ENCODE measurements at places on chromosomes 7 and 10. TPM values are rescaled to one million over a fixed set of nuclear protein-coding genes. Genes with fewer than 3 reads are reported as not detected.

The ITIH2 gene
- total RNA-seq, result 2.0 TPM

DNA sequence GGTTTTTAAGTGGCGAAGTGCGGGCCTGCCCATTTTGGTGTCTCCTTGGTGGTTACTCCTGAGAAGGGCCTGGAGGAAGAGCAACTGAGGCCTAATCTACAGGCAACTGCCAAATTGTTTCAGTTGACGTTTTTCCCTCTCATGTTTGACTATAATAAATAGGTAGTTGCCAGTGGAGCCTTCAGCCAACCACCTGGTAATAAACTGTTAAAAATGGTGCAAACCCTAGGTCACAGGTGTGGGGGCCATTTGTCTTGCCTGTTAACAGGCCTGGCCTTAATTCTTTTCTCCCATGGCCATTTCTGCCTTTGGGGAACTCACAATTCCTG, 3.7 kb downstream of the IKZF1 start:
- no peaks in the 10 kb centered on the region for H3K4me1 ChIP-seq
- no peak overlapping the region for H3K4me3 ChIP-seq
- no peak for DNase-seq
- H3K27me3 ChIP-seq, result peaks cover 16% of the 10 kb centered on the region
- H3K36me3 ChIP-seq, result no peaks in the 10 kb centered on the region
- H3K27ac ChIP-seq, result no peak overlapping the region

GRCh38 chr7:124689931-124690330, 75.7 kb downstream of the GPR37 start:
- no peak for DNase-seq
- no peak overlapping the region for H3K4me3 ChIP-seq
- no peaks in the 10 kb centered on the region for H3K36me3 ChIP-seq

GRCh38 chr10:43111921-43112607, 26.2 kb upstream of the CSGALNACT2 start:
- H3K4me1 ChIP-seq, result no peaks in the 10 kb centered on the region
- H3K27ac ChIP-seq, result no peak overlapping the region
- no peak overlapping the region for H3K4me3 ChIP-seq

DNA sequence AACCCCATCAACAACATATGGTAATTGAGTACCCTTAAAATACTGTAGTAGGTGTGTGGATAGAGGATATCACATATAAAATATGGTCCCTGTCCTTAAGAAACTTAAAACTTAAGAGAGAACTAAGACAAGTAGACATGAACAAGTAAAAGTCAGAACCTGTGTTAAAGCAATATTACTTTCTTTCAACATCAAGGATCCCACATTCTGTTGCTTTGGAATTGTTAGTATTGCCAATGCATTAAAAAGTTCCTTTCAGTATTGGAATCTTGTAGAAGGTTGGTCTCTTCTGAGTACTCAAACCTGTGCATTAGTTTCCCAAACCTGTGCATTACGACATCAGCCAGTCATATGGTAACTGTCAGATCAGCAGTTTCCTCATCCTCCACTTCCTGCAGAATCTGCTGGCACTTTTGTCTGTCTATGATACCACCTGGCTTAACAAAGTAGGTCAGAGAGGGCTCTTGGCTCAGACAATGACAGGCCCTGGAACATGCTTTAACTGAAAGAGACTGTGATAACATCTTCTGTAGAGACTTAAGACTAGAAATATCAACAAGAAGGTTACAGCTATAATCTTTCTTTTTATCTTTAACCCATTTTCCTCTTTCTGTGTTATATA, 56.5 kb downstream of the CCDC71L start:
- no peaks in the 10 kb centered on the region for H3K36me3 ChIP-seq
- H3K27me3 ChIP-seq, result no peaks in the 10 kb centered on the region
- DNase-seq, result no peak
- no peak overlapping the region for H3K27ac ChIP-seq
- H3K4me3 ChIP-seq, result no peak overlapping the region

DNA sequence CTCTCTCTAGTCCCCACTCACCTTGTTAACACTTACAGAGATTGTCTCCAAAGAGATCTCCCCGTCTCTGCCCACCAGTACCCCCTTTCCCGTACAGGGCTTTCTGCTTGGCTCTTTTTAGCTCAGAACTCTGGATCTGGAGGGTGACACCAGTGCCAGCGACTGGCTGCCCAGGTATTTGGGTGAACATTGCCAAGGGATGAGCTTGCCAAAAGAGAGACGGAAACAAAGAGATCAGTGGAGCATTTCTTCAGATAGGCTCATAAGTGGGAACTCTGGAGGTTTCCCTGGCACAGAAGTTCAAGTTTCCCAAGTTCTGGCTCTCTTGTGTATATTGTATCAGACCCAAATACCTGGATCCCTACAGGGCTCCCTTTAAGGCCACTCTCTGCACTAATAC, 30.0 kb downstream of the STRIP2 start:
- no peaks in the 10 kb centered on the region for H3K36me3 ChIP-seq
- no peaks in the 10 kb centered on the region for H3K27me3 ChIP-seq
- H3K27ac ChIP-seq, result peak overlapping the region; percentile 36
- H3K4me3 ChIP-seq, result no peak overlapping the region
- no peak for DNase-seq

- DNase-seq, result no peak
- no peaks in the 10 kb centered on the region for H3K27me3 ChIP-seq
- H3K36me3 ChIP-seq, result no peaks in the 10 kb centered on the region
- no peak overlapping the region for H3K27ac ChIP-seq
- H3K4me3 ChIP-seq, result no peak overlapping the region
Measured at GRCh38 chr7:158765020-158765419, 60.4 kb upstream of the NCAPG2 start.

- no peak overlapping the region for H3K27ac ChIP-seq
- DNase-seq, result no peak
- H3K36me3 ChIP-seq, result no peaks in the 10 kb centered on the region
- H3K27me3 ChIP-seq, result no peaks in the 10 kb centered on the region
- no peak overlapping the region for H3K4me3 ChIP-seq
Measured at GRCh38 chr7:77320137-77320536, 96.0 kb downstream of the GSAP start.

DNA sequence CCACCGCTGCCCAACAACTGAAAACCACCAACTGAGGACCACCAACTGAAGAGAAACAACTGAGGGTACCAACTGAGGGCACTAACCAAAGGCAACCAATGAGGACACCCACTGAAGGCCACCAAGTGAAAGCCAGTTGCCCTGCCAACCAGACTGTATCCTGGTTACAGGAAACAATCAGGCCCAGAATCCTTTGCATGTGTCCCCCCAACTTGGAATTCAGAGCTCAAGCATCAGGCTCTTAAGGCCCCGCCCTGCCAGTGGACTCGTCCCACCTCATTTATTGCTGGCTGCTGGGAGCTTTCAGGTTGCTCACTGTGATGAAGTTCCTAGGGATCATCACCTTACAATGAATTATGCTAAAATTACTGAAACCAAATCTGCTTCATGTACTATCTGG, 76.6 kb upstream of the ABI1 start:
- no peak overlapping the region for H3K27ac ChIP-seq
- H3K27me3 ChIP-seq, result no peaks in the 10 kb centered on the region
- DNase-seq, result no peak
- H3K4me1 ChIP-seq, result no peaks in the 10 kb centered on the region
- H3K4me3 ChIP-seq, result no peak overlapping the region

DNA sequence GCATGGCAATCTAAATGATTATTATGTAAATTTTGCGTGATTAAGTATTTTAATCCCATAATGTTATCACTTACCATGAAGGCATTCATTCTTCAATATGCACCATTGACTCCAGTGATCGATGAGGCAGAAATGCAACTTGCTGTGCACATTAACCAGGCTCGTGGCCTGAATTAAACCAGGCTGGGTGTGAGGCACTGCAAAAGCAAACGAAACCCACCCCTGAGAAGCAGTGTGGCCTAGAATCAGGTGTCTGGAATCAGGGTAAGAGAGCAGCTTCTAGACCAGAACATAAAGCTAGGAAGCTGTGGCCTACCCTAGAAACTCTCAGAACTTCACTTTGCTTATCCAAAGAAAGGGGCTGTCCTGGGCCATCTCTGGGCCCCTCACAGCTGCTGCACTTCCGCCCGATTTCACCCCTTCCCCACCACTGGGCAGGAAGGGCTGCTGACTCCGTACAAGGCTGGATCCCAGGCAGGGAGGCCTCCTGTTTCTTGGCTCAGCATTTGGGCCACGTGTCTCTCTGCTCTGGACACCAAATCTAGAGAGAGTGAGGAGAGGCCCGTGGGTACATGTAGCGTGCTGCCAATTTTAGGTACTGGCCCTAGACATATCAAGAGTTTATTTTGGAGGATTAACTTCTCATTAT, 4.4 kb downstream of the PTPRE start:
- no peak overlapping the region for H3K4me3 ChIP-seq
- no peaks in the 10 kb centered on the region for H3K27me3 ChIP-seq
- no peak for DNase-seq
- H3K4me1 ChIP-seq, result peaks cover 5% of the 10 kb centered on the region
- peak overlapping the region; percentile 63 for H3K27ac ChIP-seq

DNA sequence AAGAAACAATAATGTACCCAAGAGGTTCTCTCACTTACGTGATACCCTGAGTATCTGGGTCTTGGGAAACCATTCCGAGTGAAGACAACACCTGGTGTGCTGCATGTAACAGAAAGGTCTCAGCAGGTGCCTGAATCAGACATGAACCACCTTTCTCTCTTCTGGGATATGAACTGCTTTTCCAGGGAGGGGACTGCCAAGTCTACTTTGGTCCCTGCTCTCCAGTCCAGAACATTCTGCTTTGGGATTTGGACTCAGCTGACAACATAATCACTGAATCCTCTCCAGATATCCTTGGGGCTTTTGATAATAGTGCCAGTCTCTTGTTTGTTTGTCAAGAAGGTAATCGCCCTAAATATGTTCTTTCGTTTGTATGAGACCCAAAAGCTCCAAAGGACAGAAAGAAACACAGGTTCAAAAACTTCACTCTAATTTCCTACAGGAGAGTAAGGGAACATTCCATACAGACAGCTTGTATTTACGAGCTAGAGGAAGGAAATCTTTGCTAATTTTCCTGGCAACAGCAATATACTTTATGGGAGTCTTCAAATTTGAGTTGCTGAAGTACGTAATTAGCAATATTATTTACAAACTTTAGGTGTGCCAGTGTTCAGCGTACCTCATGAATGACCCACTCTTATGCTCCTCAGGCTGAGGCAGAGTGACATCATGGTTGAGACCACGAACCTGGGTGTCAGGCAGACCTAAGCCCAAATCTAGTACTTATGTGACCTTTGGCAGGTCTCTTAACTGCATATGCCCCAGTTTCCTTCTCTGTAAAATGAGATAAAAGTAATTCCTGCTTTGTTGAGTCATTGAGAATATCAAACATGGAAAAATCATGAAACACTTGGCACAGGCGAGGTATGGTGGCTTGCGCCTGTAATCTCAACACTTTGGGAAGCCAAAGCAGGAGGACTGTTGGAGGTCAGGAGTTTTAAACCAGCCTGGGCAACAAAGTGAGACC, 5.4 kb downstream of the ABLIM1 start:
- no peak for DNase-seq
- H3K27me3 ChIP-seq, result no peaks in the 10 kb centered on the region
- no peaks in the 10 kb centered on the region for H3K36me3 ChIP-seq

DNA sequence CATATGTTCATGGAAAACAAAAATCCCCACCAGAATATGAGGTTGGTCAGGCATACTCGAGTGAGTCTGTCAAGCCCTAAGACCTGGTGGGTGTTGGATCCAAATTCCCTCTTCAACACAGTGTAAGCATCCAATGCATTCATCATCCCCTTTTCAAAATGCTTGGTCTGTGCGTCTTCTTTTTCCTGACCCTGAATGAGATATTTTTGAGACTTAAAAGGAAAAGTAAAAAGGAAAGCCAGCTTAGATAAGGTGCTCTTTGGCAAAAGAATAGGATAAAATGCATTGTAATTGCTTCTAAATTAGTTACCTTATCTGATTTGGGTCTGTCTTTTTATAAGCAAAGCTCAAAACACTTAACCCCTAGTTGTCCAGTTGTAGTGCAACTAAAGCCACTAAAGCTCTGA, 331.5 kb downstream of the PTEN start:
- DNase-seq, result no peak
- H3K4me3 ChIP-seq, result no peak overlapping the region
- H3K27me3 ChIP-seq, result no peaks in the 10 kb centered on the region
- no peaks in the 10 kb centered on the region for H3K36me3 ChIP-seq
- H3K27ac ChIP-seq, result no peak overlapping the region
- no peaks in the 10 kb centered on the region for H3K4me1 ChIP-seq

- peak overlapping the region; percentile 82 for H3K4me3 ChIP-seq
- DNase-seq, result no peak
- H3K36me3 ChIP-seq, result no peaks in the 10 kb centered on the region
- H3K27me3 ChIP-seq, result no peaks in the 10 kb centered on the region
- H3K27ac ChIP-seq, result peak overlapping the region; percentile 86
- no peaks in the 10 kb centered on the region for H3K4me1 ChIP-seq
Measured at GRCh38 chr7:70696201-70696754, 435.7 kb upstream of the GALNT17 start.

- H3K4me1 ChIP-seq, result no peaks in the 10 kb centered on the region
- no peak overlapping the region for H3K27ac ChIP-seq
- H3K27me3 ChIP-seq, result no peaks in the 10 kb centered on the region
- no peak overlapping the region for H3K4me3 ChIP-seq
Measured at GRCh38 chr10:97355571-97355975, 21.0 kb upstream of the FRAT2 start.

DNA sequence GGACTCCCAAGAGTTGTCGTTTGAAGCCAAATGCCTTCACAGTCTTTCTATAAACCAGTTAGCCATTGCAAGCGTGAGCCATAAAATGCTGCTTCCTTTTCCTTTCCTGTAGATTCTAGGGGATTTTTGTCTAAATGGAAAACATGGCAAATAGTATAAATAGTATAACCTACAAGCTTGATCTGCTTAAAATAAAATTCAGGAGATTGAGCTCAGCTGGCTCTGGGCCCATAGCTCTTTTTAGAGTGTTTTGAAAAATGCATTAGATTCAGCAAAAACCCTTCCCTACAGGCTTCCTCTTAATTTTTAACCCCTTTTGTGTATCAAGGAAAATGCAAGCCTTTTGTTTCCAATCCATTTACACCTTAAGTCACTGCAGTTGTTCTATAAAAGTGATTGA, 190.1 kb upstream of the GDF10 start:
- H3K4me3 ChIP-seq, result no peak overlapping the region
- no peaks in the 10 kb centered on the region for H3K27me3 ChIP-seq
- no peaks in the 10 kb centered on the region for H3K36me3 ChIP-seq
- H3K27ac ChIP-seq, result no peak overlapping the region
- DNase-seq, result no peak
- no peaks in the 10 kb centered on the region for H3K4me1 ChIP-seq

DNA sequence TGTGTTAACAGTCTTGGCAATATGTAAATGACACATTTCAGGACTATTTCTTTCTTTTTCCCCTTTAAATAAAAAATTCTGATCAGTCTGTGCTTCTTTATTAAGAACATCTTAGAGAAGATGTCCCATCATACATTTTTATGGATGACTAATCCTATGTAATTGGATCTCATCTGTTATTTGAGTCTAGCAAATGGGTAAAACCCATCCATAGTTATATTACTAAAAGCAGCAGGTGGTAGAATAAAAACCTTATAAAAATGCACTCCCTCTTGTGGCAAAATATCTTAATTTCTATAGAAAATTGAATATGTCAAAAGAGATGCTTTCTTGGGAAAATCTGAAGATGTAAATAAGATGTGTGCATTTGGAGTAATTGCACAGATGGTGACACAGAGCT, 35.3 kb downstream of the TRRAP start:
- H3K27me3 ChIP-seq, result no peaks in the 10 kb centered on the region
- no peak overlapping the region for H3K4me3 ChIP-seq
- H3K4me1 ChIP-seq, result no peaks in the 10 kb centered on the region
- no peak overlapping the region for H3K27ac ChIP-seq

GRCh38 chr7:26696978-26697377, 167.4 kb downstream of the SKAP2 start:
- DNase-seq, result no peak
- no peak overlapping the region for H3K27ac ChIP-seq
- no peaks in the 10 kb centered on the region for H3K4me1 ChIP-seq

The TAX1BP1 gene
- total RNA-seq, result 105 TPM
